NCI-H2171 treated with DMSO at 0.1 percent for 48 hours (cell line): ENCODE measurements at places on chromosomes 2 and 18.

- no peak for DNase-seq
These were observed 116.3 kb upstream of the CDCA7 start for GRCh38 chr2:173238385-173238784.

DNA sequence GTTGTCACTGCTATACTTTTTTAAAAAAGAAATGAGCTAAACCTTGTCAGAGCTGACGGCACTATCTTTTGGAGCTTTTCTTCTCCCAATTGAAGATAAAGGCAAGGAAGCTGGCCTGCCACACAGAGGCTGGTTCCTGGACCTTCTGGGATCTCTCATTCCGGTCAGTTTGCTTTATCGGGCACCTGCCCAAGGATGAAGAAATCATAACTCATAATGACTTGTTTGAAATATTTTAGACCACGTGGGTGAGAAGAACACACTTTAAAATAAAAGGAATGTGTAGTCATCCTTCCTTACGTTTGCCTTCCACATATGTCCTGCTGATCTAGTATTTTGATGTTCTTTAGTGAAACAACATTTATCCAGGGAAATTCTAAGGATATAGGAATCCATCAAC, 535.7 kb downstream of the DCC start:
- no peak for DNase-seq

- no peak for DNase-seq
These were observed 310.2 kb upstream of the LRATD1 start for GRCh38 chr2:14322306-14322705.

- DNase-seq, result no peak
These were observed 70.2 kb upstream of the LYPD6B start for GRCh38 chr2:148968301-148968700.

- no peak for DNase-seq
These were observed 4.0 kb downstream of the CIDEA start for GRCh38 chr18:12257996-12258718.

GRCh38 chr2:103132536-103133217, 370.8 kb downstream of the TMEM182 start:
- DNase-seq, result no peak

- DNase-seq, result peak; percentile 79
These were observed at the start of gene FRZB for GRCh38 chr2:182866461-182867406. Gene FRZB, minus strand, starts transcription at chr2:182866637. Its CDS starts 85 bp downstream, at chr2:182866552.

DNA sequence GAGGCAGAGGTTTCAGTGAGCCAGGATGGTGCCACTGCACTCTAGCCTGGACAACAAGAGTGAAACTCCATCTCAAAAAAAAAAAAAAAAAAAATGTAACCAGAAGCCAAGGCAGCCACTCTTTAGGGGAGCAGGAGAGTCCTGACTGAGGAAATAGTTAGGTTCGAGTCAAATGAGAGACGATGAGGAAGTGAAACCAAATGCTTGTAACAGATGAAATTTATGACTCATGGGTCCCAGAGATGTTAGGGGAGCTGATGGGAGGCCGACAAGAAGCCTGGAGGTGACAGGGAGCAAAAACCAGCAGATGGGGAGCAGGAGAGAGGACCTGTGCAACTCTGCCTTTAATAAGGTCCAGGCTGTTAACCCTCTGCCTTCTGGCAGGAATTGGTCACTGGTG, 756.1 kb upstream of the DDX18 start:
- no peak for DNase-seq

DNA sequence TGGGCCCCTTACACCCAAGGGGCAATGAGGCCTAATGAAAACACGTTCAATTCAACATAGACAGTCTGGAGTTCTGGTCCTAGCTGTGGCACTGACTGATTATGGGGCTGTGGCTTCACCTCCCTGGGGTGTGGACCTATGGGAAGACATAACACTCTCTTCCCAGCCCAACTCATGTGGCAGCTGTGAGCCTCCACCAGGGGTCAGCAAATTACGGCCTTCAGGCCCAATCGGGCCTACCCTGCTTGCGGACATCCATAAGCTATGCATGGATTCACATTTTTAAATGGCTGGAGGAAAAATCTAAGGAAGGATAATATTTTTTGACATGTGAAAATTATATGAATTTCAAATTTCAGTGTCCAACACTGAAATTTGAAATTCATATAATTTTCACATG, 101.3 kb downstream of the LOXHD1 start:
- DNase-seq, result no peak

DNA sequence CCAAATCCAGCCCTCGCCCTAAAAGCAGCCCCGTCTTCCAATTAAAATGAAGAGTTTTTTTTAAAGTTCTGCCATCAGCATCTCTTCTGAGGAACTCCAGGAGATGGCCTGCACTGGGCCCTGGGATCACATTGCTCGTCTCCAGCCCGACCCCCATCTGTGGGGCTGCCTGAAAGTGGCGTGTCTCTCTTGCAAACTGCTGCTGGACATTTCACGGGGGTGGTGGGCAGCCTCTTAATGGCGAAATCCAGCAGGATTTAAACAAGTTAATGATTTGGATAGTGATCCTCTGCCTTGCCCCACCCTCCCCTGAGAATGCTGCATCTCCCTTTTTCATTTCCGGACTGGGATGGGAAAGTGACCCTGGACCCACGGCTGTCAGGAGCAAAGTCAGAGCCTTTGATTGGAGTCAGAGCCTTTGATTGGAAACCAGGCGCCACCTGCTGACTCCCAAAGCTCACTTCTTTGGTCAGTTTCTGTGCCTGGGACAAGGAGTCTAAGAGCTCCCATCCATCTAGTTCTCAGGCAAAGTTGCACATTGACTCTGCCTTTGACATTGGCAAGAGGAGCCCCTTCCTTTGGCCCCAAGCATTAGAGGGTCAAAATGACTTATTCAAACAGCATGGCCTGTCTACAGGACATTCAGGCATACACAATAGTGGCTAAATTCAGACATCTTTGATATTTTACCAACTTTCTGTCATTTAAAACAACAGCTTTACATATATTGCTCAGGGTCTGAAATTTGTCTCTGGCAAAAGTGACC, 155.2 kb downstream of the SH3BP4 start:
- peak; percentile 52 for DNase-seq

GRCh38 chr2:30115141-30115980, 31.4 kb upstream of the YPEL5 start:
- DNase-seq, result peak; percentile 64

- DNase-seq, result no peak
These were observed 129.9 kb upstream of the MSH6 start for GRCh38 chr2:47653036-47653435.

DNA sequence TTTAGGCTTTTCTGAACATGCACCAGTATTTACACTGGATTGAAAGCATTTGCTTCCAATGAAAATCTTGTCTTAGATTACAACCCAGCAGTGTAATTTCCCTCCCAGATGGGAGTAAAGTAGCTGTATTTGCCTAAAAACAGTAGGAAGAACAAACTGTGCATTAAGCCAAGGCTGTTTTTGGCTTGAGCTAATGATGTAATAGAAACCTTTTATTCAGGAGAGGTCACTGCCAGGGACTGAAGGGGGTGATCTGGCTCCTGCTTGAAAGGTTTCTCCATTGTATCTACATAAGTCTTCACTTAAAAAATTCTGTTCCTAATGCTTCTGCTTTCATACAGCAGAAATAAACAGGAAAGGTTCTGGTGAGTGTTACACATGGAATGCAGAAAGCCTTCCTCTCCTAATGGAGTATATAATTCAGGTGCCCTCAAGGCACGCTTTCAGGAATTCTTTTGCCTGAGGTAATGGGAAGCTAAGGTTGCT, 74.4 kb downstream of the MEIS1 start:
- no peak for DNase-seq

DNA sequence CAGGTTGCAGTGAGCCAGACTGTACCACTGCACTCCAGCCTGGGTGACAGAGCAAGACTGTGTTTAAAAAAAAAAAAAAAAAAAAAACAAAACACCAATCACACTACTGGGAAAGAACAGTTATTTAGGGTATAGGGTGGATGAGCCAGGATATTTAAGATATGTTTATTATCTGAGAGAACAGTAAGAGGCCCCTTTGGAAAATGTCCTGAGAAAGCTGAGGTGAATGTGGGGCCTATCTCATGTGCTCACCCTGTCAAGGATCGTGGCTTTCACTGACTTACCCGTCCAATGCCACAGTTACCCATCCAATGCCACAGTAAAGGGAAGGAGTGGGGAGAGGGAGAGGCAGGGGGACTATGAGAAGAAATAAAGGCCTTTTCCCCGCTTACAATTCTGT, 19.9 kb upstream of the ENOSF1 start:
- DNase-seq, result no peak

- DNase-seq, result no peak
These were observed 255.8 kb downstream of the L3MBTL4 start for GRCh38 chr18:6158958-6159357.

GRCh38 chr2:56705713-56706112, 521.9 kb downstream of the CCDC85A start:
- DNase-seq, result no peak

DNA sequence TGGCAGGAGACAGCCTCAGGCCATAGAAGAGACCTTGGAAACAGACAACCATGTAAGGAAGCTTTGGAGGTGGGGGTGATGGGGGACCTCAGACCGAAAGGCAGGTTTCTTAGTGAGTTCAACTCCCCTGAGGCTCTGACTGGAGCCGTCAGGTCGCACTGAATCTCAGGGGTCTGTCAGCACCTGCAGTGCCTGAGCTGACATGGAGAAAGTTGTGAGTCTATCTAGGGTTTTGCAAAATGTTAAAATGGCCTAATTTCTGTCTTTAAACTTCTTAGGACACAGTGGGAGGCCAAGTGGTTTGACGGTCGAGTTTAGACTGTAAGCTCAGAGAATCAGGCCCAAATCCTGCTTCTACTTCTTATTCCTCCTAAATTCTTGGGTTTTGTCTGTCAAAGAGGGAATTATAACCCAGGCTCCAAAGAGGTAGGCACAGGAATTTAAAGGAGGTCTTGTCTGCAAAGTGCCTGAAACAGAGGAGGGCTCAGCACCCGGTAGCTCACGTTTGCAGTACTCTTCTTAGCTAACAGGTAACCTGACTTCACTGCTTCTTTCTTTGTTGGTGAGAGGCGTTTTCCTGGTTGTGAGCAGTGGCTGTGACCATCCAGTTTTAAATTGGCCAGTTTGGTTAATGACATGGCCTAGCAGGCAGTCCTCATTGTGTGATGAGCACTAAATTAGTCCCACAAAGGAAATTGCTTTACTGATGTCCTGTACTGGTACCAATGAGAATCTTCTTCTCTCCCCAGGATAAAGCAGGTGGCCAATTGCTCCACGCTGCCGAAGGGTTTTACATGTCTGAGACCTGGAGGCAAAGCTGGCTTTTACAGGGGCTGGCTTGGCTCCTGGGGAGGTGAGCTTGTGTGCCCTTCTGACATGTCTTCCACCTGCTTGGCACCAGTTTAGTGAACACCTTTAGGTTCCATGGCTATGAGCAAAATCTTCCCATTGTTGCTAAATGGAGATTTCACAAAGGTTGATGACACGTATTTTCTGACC, 95.7 kb downstream of the MYCN start:
- DNase-seq, result no peak

DNA sequence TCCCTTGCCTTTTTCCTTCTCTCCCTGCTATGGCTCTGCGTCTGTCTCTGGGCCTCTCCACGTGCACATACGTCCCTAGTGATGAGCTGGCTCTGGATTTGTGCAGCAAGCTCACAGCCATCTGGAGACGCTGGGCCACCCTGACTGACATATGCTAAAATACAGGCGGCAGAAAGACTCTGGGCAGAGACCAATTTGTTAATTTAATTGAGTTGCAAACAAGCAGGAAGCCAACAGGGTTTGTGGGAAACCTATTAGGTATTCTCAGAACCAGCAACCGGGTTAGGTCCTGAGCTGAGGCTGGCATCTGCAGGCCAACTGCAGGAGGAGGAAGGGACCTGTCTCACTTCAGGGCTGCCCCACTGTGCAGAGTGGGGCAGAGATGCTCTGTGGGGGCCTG, 53.5 kb upstream of the SMAD2 start:
- peak; percentile 90 for DNase-seq

DNA sequence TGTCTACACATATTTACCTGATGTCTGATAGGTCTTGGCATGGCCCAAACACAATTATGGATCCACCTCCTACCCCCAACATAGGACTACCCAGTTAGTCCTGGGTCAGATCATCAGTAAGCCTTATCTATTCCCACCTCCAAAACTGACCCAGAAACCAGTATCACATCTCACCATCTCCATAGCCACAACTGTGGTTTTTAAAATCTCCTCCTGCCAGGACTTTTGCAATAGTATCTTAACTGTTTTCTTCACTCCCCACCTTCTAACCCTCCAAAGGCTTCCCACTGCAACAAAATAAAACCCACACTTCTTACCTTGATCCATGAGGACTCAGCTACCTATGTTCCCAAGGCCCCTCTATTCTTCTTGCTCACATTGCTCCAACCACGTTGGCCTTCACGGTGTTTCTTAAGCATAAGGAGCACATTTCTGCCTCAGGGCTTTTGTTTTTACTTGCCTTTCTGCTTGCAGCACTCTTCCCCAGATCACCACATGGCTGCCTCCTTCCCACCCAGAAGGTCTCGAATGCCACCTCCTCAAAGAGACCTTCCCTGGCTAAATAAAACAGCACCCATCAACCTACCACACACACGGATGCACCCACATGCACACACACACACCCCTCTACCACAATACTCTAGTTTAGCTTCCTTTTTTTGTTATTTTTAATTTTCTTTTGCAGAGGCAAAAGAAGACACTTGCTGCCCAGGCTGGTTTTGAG, 125.9 kb upstream of the SLC1A4 start:
- no peak for DNase-seq

DNA sequence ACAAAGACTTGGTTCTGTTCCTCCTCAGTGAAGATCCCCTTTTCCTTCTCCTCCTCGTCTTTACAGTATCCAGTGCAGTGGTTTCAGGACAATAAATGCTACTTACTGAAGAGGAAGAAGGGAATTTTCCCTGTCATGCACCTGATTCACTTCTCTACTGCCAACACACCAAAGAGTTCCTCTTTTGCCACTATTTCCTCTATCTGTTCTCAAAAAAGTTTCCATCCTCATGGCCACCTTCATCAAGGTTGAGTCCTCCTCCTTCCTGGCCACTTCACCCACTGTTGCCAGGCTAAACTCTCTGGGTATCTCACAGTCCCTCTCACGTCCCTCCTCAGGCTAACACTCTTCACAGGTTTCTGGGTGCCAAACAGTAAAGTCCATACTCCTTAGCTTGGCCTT, 41.7 kb downstream of the PLEKHM3 start:
- DNase-seq, result no peak

DNA sequence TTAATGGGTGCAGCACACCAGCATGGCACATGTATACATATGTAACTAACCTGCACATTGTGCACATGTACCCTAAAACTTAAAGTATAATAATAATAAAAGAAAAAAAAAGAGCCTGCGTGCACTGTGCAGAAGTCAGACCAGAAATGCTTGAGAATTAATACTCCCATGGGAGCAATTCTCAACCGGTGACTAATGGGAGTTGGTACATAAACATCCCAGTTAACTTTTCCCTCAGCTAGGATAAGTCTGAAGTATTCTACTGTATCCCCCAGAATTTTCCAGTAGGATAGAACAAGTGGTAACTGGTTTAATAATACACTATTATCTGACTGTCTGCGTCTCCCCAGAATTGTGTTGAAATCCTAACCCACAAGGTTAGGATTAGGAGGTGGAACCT, 113.6 kb upstream of the COL5A2 start:
- DNase-seq, result no peak

DNA sequence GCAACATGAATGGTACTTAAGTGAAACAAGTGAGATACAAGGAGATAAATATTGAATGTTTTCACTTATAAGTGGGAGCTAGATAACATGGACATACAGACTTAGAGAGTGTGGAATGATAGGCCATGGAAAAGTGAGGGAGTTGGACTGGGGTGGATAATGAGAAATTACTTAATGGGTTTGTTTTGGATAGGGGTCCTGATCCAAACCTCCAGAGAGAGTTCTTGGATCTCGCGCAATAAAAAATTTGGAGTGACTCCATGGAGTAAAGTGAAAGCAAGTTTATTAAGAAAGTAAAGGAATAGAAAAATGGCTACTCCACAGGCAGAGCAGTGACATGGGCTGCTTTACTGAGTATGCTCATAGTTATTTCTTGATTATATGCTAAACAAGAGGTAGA, 508.9 kb downstream of the CNTNAP5 start:
- no peak for DNase-seq
